ENCODE measurements at places on chromosomes 6 and 20.

DNA sequence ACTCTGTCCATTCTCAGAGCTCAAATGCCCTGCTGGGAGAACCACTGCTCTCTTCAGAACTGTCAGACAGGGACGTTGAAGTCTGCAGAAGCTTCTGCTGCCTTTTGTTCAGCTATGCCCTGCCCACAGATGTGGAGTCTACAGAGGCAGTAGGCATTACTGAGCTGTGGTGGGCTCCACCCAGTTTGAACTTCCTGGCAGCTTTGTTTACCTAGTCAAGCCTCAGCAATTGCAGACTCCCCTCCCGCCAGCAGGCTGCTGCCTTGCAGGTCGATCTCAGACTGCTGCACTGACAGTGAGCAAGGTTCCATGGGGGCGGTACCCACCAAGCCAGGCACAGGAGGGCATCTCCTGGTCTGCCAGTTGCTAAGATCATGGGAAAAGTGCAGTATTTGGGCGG is 21.8 kb upstream of the UFL1 start:
- no peak for DNase-seq

DNA sequence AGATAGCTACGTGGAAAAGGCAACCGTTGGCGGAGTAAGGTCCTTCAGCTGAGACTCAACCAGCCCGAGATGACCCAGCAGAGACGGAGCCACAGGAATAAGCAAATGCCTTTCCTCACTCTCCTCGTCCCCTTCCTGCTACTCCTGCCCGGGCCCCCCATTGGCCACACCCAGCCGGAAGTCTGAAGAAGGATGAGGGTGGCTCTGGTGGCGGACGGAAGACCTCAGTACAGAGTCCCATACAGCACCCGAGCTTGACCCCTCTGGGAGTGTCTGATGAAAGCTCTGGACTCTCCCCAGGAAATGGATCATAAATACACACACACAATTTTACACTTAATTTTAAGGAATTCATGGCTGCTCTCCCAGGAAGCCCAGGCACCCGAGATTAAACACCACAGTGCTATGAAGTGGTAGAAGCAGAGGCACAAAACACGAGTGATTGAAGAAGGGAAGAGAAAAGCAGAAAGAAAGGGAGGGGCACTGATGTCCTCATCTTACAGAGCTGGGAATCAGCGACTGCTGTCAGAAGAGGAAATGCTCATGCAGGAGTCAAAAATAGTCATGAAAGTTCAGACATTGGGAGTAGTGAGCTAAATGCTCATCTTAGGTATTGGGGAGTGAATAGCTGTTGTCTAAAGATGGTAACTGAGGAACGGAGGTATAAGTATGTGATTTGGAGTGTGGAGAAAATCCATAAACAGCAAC is 125.6 kb downstream of the BANF2 start:
- peak; percentile 25 for DNase-seq

GRCh38 chr6:38137608-38138265 is 318.2 kb downstream of the ZFAND3 start:
- no peak for DNase-seq

GRCh38 chr6:15945593-15946159 is 183.2 kb upstream of the MYLIP start:
- DNase-seq: peak; percentile 60

DNA sequence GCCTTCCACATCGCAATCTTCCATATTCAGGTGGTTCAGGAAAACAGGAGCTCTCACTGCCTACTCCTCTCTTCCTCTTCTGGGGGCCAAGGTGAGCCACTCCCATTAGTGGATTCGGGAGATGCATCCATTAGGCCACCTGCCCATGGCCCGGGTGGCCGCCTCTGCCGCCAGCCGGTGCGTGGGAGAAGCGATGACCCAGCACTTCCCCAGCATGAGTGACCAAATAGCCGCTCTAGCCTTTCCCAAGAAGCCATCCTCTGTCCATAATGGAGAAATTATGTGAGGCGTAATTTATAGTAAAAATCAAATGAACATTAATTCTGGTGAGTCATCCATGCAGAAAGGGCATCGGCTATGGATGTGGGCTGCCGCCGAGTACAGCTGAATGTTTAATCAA is 39.4 kb downstream of the GNAS-AS1 start:
- no peak for DNase-seq

DNA sequence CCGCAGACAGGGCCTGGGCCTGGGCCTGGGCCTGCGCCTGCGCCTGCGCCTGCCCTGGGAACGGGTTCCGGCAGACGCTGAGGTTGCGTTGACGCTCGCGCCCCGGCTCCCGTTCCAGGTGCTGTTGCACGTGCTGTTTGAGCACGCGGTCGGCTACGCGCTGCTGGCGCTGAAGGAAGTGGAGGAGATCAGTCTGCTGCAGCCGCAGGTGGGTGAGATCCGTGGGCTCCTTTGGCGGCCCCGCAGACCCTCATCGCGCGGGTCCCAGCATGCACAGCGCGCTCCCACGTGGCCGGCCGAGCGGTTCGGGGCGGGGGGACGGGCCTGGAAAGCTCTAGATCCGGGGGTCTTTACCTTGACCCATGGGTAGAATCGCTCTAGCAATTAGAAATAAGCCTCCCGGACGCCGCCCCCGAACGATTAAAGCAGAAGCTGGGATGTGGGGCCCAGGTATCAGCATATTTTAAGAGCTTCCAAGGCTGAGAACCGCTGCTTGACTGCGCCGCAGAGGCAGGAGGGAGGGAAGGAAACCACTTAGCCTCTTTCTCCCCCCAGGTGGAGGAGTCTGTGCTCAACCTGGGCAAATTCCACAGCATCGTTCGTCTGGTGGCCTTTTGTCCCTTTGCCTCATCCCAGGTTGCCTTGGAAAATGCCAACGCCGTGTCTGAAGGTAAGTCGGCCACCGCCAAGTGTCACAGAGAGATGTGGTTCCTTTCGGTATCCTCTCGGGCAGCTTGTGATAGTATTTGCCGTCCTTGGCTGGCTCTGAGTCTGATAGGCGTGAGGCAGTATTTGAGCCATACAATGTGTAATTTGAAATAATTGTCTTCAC is 508 bp downstream of the NOP56 start:
- DNase-seq: peak; percentile 59

GRCh38 chr6:25556516-25556915 is 95.5 kb upstream of the SCGN start:
- peak; percentile 72 for DNase-seq

DNA sequence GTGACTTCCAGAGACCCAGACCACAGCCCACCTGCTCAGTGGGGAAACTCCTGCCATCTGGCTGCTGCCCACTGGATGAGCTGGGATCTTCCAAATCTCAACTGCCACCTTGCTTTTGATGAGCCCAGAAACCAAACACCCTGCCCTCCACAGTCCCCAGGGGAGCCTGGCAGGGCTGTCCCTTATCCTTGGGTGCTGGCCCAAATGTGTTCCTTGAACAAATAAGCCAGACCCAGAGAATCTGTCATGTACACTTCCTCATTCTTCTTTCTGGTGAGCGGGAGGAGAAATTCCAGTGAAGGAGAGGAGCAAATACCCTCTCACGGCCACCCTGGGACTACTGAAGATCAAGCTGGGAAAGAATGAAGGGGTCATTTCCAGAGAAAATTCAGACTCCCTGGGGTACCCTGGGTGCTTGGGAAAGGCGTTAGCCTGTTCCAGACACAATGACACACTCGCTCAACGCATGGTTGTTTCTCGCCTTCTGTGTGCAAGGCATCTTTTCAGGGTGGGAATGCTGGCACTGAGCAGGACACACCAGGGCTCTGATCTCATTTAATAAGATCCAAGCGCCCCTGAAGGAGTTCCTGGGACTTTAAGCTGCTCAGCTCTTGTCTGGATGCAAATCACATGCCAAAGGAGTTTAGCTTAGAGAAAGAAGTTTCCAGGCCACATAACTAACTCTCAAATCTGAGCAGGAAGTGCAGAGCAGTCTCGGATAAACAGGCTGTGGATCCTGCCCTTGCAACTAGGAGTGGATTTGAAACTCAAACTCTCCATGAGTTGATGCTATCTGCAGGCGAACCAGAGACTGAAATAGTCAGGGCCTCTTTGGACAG is 38.5 kb downstream of the PXDC1 start:
- DNase-seq: no peak

- no peak for DNase-seq
Observed at GRCh38 chr6:117432273-117432672, 6.5 kb upstream of the ROS1 start.

- DNase-seq: peak; percentile 23
Observed at GRCh38 chr20:48286601-48287000, 501.3 kb upstream of the SULF2 start.

DNA sequence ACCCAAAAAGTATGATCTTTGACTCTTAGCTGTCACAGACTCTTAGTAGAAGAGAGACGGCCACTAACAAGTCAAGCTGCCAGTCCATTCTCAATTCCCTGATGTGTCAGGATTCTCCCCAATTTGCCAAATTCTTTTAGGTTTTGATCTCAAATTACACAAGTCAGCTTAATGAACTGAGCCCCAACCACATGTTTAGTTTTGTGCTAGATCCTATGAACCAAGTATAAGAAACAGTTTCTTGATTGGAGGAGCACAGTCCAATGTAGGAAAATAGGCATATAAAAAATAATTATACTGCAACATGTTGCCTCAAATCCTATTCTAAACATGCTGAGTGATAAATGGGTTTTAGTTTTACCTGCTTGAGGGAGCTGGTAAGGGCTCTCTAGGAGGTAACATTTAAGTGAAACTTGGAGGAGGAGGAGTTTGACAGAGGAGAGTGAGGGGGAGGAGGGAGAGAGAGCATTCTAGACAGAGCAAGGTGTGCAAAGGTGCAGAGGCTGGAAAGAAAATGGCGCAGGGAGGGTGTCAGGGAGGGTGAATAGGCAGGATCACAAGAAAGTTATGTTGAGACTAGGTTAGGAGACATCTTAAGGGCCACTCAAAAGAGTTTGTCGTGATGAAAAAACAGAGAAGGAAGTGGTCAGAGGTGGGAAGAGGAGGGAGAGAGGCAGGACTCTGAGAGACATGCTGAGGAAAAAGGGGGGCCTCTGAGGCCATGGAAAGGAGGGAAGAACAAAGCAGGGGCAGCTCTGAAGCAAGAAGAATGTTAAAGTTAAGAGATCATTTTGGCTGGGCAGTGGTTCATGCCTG is 22.8 kb upstream of the FAM83C start:
- DNase-seq: no peak

DNA sequence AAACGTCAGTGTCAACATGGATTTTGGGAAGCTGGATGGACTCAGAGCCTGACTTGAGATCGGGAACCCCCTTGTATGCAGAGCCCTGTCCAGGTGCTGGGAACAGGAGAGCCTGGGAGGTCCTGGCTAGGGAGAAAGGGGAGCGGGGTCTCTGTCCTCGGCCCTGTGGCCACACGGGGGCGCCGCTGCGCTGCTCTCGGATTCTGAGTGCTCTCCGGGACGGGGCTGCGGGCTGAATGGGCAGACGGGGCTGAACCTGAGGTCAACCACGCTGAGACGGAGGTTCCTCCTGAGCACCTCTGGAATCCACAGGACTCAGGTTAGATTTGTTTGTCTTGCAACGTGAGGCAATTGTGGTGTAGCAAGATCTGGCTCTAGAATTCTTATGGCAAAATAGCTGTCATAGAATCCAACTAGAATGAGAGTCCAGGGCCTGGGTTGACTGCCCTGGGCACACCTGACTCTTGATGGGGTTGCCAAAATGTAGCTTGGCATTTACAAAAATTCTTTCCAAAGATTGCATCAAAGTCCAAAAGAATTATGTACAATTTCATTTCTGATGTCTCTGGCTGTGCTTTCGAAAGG is 20.6 kb upstream of the HLA-F start:
- DNase-seq: peak; percentile 40

GRCh38 chr20:37981568-37981967 is 51.7 kb downstream of the TTI1 start:
- DNase-seq: no peak

- DNase-seq: no peak
Observed at GRCh38 chr6:169791721-169792131, 40.3 kb downstream of the ERMARD start.

All from AG20443 (cell line).